ENCODE measurements at places on chromosomes 3 and 15.

DNA sequence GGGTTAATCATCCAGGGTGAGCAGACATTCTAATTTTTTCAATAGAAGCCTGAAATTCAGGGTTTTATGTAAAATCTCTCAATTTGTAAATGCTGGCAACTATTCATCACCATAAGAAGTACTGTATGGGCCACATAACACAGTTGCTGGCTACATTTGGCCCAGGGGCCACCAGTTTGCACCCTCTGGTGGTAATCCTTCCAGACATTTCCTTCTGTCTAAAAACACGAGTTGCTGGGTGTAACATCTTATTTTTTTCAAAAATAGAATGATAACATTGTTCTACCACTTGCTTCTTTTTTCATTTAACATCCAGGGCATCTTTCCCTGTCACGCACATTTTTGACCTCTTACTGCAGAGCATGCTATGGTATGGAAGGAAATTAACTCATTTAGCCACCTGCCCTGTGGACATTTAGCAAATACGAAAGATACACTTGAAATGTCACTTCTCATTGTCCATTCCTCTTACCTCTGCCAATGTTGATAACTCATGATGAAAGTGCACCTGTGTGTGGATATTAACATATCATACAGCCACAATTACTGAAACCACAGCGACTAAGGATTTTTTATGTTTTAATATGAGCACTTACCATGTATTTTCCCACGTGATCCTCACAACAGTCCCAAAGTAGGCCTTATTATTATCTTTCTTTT, 117.5 kb upstream of the ARHGEF3 start:
- no peak for DNase-seq

DNA sequence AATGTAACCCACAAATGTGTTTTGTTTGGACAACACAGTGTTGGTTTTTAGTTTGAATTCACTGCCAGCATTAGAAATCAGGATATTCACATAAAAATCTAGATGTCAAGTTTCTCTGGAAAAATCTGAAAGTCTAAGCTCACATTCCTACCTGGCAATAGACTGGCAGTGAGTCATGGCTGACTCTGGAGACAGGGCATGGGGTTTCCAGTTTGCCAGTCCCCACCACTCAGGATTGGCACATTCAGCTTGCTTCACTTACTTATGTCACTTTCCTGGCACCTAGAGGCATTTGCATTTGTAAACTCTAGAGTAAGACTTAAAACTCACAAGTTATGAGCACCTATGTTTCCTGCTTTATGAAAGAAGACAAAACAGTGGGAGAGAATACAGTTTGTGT, 19.1 kb upstream of the SEC61A1 start:
- DNase-seq, result no peak

DNA sequence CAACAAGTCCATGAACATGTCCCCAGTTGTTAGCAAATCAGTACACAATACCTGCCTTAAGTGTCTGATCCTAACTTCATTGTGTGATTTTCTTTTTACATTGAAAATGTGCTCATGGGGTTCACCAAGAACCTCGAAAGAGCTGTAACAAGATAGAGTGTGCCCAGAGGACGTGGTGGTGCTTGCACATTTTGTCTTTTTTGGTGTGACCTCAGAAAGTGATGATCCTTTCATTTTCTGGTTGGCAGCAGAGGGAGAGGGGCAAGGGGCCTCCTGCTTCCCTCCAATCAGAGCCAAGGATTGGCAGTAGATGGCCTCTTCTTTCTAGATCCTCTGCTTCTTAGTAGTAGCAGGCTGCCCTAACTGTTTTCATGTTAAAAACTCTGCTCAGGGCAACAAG, 176.4 kb downstream of the OPA1 start:
- DNase-seq, result no peak

DNA sequence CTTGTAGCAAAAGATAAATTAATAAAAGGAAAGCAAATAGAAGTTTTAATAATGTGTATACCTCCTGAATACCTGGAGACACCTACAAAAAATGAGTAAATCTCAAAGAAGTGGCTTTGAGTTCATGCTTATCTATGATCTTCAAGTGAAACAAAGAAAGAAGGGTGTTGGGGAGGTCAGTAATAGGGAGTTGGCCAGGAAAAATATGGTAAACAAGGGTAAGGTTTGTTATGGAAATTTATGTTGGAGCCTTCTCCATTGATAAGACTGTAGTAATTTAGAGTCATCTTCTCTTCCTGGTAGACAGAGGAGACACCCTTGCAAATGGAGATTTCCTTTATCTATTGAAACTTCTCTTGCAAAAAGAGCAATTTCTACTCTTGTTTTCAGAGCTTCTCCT, 6.6 kb upstream of the CCR8 start:
- no peak for DNase-seq

GRCh38 chr3:177602601-177603147, 405.4 kb upstream of the TBL1XR1 start:
- no peak for DNase-seq

GRCh38 chr15:99762288-99762687, 29.1 kb upstream of the LYSMD4 start:
- no peak for DNase-seq

DNA sequence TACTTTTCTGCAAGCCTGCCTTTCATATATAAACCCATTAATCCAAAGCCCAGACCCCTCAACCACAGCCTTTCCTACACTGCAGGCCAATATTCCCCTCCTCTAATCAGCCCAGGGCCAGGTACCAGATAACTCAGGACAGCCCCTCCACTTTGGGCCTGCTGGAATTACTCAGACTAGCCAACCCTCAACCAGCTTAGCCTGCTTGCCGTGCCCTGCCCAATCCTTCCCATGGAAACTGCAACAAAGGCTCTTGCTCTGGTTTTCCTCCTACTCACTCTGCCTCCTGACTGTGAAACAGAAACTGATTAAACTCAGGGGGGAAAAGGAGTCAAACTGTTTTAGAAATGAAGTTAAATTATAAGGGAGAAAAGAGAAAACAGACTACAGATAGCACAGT, 248.1 kb downstream of the KLF13 start:
- DNase-seq, result no peak
